ENCODE measurements at places on chromosomes 2 and 18.

DNA sequence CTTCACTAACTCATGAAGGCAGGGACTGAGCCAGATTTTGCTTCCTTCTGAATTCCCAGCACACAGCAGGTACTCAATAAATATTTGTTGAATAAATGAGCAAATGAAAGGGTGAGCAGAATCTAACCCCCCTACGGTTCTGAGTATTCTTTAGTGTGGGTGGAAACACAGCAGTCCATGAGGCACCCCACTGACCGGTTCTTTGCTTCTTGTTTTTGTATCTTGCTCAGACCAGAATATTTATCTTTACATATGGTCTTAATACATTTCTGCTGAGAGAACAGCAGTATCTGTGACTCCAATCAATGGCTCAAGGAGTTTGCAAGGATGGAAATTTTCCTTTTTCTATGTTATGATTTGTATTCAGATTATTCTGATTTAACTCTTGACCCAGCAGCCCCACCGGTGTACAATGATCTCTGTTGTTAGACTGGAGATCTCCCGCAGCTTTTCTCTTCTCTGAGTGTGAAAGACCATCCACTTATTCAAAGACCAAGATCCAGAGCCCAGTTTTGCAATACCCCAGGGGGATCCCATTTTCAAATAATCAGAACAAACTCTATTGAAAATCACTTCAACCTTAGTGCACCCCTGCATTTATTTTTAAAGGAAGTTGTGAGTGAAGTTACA is 506.5 kb upstream of the TNP1 start:
- no peak for DNase-seq

DNA sequence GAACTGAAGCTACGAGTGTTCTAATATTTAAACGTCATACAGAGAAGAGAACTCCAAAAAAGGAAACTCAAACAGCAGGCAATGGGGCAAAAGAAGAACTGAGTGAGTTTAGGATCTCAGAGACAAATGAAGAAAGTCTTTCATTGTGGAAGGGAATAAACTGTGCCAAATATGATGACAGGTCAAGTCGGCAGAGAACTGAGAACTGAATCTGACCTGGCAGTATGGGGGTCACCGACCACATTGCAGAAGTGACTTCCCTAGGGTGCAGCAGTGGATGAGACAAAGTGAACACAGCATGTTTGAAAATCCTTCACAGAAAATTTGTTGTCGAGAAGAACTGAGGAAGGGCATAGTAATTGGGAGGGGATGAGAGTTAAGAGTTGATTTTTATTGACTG is 55.9 kb downstream of the TTC21B start:
- DNase-seq: no peak

- no peak for DNase-seq
Observed at GRCh38 chr2:174634130-174635014, 36.8 kb upstream of the WIPF1 start.

- no peak for DNase-seq
Observed at GRCh38 chr18:58862356-58862755, 2.3 kb upstream of the ZNF532 start.

GRCh38 chr18:8174771-8175170 is 434.5 kb upstream of the RAB12 start:
- no peak for DNase-seq

DNA sequence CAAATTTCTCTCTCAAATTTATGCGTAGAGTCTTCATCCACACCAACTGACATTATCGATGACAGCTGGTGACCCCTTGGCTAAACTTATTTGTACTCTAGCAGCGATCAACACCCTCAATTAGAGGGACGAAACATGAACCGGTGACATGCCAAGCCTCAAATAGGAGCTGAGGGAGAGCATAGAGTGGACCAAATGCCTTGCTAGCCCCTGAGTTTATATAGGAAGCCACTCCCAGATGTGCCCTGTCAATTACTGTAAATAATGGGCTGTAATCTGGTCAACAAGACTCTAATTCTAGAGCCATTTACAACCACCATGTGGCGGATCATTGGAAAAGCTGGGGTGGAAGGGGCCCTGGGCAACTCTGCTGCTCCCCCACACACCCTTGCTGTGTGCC is 47.6 kb upstream of the FHL2 start:
- DNase-seq: no peak

All from head of caudate nucleus (tissue), 42 donors.